ENCODE measurements at places on chromosomes 16 and 17.

GRCh38 chr16:10972108-10972818, 27.9 kb downstream of the CLEC16A start:
- no peak for DNase-seq

DNA sequence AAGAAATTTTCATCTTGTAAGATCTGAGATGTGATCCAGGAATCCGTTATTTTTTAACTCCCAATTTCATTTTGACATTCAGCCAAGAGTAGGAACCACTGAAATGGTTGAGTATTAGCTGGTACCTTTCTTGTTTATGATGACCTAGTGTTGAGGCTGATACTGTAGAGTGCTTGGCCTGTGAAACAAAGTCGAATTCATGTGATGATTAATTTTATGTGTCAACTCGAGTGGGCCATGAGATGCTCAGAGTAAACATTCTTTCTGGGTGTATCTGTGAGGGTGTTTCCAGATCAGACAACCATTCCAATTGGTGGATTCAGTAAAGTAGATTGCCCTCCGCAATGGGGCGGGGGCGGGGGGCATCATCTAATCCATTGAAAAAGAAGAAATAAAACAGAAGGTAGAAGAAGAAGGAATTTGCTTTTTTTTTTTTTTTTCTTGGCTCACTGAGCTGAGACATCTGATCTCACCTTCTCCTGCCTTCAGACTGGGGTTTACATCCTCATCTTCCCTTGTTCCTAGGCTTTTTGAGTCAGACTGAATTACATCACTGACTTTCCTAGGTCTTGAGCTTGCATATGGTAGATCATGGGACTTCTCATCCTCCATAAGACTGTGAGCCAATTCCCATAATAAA, 264.6 kb upstream of the KCNJ16 start:
- DNase-seq = peak; percentile 66

GRCh38 chr16:78209951-78210661, 110.7 kb downstream of the WWOX start:
- peak; percentile 38 for DNase-seq

DNA sequence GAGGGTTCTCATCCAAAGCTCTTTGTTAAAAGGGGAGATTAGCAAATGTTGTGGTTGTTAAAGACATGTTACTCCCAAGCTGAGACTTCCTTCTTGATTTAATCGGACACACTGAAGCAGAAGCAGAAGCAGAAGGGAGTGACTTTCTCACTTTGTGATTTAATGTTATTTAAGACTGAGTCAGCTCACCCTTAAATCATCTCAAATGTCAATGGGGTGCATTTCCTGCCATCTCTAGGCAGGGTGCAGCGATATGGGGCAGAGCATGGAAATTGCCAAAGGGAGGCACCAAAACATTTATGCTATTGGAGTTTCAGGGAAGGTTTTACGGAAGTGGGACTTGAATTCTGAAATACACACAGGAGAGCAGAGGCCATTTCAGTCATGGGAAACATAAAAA, 283.6 kb downstream of the ABCC12 start:
- no peak for DNase-seq

GRCh38 chr16:75288181-75288580, 36.8 kb upstream of the BCAR1 start:
- DNase-seq = no peak

DNA sequence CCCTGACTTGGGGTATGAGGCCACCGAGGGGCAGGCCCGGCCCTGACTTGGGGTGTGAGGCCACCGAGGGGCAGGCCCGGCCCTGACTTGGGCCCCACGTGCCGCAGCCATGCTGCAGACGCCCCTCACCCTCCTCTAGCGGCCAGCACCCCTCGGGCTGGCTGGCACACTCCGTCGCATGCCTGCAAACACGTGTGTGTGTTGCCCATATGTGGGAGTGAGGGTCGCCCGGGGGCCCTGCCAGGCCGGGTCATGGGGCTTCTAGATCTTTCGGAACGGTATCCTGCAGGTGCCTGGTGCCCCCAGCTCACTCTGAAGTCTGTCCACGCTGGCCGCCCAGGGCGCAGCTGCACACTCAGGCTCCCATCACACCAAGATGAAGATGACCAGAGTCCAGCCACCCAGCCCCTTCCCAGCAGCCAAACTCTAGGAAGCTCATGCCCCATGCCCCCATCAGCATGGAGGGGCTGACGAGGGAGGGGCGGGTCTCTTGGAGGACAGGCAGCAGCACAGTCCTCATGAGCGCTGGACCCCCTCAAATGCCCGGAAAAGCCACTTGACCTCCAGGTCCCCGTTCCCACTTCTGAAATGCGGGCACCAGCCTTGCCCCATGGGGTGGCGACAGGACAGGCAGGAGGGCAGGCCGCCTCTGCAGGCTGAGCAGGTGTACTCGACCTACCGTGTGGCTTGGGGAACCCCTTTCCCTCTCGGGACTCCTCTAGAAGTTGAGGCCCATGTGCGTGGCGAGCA, 33.8 kb downstream of the CTU2 start:
- no peak for DNase-seq

GRCh38 chr16:86566601-86566965, at the start of gene FOXC2:
Gene FOXC2 (plus strand): TSS chr16:86566829. CDS start chr16:86567336, 507 bp downstream.
- no peak for DNase-seq

DNA sequence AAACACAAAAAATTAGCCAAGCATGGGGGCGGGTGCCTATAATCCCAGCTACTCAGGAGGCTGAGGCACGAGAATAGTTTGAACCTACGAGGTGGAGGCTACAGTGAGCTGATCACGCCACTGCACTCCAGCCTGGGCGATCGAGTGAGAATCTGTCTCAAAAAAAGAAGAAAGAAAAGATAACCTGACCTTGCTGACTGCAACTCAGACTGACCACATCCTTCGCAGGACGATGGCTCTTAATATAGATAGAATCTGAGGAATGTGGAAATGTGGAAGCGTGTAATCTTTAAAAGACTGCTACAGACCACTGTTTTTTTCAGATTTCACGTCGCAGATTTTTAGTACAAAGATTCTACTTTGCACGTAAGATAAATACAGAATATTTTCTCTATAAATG, 37.8 kb downstream of the KLHDC4 start:
- DNase-seq = no peak

GRCh38 chr16:17335826-17336529, 134.8 kb downstream of the XYLT1 start:
- no peak for DNase-seq

DNA sequence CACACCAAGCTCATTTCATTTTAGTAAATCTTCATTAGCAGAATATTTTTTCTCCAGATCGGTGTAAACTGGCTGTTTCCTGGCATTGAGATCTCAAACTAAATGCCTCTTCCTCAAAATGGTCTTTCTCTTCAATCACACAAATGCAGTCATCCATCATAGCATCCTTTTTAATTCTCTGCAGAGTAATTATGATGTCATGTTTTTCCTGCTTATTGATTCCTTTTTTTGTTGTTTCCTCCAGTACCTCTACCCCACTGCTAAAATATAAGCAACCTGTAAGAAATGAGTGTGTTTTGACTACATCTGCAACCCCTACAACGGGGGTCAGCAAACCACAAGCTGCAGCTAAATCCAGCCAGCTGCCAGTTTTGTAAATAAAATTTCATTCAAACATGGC, 65.6 kb upstream of the TOM1L1 start:
- no peak for DNase-seq

DNA sequence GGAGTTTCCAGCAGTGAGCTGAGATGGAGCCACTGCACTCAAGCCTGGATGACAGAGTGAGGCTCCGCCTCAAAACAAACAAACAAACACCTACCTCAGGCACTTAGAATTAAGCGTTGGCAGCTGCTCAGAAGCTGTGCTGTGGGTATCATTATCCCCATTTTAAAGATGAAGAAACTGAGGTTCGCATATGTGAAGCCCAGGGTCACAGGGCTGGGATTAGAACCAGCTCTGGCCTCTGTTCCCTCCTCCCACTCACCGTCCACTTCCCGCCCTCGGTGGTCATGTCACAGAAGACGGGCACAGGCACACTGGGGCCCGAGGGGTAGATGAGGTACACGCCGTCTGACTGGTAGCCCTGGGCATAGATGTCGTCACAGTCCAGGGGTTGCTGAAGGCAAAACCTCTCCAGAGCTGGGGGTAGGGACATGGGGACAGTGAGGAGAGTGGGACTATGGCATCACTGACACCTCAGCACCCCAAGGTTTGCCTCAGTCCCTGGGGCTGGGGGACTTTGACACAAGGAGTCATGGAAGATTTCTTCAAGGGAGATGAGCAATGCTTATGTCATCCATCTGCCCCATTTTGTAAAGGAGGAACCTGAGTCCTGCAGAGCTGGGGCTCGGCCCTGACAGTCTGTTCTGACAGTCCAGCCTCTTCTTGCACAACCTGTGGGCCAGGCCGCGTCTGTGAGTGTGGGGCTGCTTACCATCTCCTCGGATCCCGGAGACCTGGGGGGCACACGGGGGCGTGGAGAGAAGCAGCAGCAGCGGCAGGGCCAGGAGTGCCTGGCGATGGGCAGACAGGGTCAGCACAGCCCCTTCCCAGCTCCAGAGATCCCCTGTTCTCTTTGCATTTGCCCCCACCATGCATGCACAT, 700 bp downstream of the MFAP4 start:
- no peak for DNase-seq

- DNase-seq = no peak
Measured at GRCh38 chr17:50154604-50155003, 4.1 kb upstream of the PPP1R9B start.

- no peak for DNase-seq
Measured at GRCh38 chr16:68005786-68006286, 6.6 kb upstream of the DPEP2 start.

- DNase-seq = no peak
Measured at GRCh38 chr16:83031524-83031923, 404.8 kb downstream of the CDH13 start.

DNA sequence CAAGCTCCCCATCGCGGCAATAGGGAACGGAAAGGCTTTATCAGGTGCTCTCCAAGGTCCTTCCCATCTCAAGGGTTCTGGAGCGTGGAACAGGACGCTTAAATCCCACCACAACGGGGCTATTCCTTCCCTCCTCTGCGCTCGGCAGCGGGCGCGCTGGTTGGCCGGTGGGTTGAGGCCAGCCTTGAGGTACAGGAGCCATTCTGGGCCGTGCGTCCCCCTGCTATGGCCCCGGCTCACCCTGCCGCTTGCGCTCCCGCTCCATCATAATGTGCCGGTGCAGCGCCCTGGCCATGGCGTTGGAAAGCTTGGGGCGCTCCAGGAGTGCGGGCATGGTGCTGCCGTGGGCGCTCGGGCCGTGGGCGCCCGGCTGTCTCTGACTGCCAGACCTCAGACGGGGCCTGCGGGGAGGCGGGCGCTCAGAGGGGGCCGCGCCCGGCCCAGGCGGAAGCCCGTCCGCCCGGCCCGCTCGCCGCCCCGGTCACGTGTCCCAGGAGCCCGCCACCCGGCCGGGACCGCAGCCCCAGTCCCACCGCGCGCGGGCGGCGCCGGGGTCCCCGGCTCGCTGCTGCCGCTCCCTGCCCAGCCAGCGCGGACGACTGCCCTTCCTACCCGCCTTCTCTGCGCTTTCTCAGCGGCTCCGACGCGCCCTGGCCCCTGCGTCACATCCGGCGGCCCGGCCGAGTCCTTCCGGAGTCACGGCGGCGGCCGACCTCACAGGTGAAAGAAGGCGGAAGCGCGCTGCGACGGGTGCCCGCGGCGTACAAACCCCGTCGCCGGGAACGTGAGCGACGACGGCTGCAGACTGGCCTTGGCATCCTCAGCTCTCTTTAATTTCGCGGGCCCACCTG, at the start of gene GPS2:
Gene GPS2 (minus strand): TSS at position 642 of the 851 bp plus-strand sequence. CDS start 308 bp downstream, at position 334.
- DNase-seq = peak; percentile 89

- no peak for DNase-seq
Measured at GRCh38 chr16:69922200-69922599, 28.9 kb upstream of the CLEC18A start.

- DNase-seq = peak; percentile 80
Measured at GRCh38 chr16:12971241-12971640, 69.8 kb downstream of the SHISA9 start.

DNA sequence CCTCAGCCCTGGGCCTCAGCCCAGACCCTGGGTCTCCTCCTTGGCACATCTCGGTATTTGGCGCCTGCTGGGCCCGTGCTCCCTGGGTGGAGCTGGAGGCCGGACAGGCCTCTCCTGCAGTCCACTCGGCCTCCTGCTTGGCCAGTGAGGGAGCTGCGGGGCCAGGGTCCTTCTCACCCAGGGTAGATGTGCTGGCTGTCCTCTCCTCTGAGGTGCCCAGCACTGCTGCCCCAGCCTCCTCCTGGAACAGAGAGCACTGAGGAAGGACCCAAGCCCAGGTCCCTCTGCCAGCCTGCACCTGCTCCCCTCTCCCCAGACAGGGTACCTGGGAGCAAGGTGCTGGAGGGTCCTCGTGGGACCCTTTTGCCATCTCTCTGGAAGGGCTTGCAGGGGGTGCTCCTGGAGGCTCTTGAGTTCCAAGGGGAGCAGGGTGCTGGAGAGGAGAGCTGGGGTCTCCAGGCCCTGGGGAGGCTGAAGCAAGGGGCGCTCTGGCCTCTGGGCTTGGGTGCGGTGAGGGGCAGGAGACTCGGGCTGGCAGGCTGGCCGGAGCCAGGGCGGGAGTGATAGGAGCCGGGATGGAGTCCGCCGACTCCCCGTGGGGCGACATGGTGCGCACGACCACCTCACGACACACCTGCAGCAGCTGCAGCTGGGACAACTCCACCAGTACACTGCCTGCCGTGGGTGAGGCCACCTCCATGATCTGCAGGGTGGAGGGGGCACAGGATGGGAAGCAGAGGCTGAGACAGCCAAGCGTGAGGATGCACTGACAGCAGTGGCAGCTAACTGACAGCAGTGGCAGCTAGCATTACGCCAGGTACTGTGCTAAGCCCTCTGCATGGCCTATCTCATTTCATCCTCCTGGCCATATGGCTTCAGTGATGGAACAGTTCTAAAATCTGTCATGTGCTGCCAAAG, 17.8 kb downstream of the TSPOAP1 start:
- DNase-seq = no peak

DNA sequence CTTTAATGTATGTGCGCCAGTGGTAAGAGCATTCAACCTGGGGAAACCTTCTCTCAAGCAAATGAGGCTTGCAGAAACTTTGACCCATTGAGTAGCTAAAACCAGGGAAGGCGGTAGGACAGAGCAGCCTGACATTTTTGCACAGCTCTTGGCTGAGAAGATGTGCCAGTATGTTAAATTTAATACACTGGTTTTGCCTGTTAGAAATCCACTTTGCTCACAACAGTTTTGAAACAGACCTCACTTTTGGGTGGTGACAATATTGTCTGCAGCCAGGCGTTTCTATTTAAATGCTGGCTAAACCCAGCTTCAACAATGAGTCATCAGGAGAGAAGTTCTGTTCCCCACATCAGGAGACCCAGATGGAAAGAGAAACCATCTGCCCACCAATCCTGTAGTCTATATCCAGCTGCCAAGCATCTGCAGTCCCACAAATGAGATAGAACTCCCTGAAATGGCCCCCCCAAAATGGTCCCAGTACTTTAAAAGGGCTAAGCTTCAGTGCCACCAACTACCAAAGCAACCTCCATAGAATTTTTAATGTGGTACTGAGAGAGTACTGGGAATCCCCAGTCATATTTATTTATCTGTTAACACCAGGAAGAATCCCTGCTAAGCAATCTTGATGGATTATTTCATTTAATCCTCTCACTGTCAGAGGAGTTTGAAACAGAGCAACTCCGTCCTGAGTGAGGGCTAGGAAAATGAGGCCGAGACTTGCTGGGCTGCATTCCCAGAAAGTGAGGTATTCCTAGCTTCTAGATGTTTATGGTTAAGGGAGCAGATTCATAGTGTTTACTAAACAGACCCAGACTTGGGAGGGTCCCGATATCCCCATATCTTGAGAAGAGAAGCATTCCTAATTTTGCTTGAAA, 29.0 kb upstream of the CLEC3A start:
- no peak for DNase-seq
